Stimulated activated CD4-positive, alpha-beta T cell treated with anti-CD3 and anti-CD28 coated beads, Interleukin-15, amount 100 ng/mL, for 1 hour (primary cell): ENCODE measurements at places on chromosomes 2 and 18.

DNA sequence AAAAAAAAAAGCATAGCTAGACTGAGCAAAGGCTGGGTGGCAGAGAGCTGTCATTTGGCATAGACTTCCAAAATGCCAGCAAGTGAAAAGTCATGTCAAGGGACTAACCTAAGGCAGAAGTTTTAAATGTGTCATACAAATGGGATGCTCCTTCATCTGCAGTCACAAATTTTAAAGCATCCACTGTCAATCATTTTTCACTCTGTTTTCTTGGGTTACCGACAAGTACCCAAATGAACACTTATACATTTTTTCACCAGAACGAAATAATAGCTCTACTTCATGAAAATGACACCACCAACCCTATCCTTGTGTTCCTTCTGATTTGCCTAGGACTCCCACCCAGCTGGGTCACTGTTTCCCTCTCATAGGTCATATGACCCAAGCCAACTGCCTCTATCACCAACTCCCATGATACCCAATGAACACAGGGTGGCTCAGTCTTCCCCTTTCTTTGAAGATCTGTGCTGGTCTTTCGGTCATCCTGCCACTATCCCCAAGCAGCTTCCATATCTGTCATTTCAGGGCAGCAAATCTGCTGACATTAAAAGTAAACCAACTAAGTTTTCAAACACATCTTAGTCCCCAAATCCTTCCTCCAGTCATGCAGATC lies 21.5 kb downstream of the KLF7 start:
- no peak for DNase-seq

DNA sequence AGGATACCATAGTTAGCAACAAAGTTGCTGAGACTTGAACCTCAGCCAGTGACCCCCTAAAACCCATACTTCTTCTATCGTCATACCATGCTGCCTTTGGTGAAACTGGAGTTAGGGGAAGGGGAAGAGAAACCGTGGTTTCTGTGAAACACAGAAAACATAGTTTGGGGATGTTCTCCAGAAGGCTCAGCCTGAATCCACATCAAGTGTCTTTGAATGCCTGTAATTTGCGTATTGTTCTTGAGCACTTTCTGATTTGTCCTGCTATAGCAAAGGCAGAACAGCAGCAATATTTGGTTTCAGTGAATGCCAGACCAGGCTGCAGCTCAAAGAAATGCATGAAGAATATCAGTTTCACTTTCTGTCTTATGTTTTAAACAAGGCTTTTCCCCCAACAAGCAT lies 258.7 kb downstream of the TTC32 start:
- DNase-seq: no peak

DNA sequence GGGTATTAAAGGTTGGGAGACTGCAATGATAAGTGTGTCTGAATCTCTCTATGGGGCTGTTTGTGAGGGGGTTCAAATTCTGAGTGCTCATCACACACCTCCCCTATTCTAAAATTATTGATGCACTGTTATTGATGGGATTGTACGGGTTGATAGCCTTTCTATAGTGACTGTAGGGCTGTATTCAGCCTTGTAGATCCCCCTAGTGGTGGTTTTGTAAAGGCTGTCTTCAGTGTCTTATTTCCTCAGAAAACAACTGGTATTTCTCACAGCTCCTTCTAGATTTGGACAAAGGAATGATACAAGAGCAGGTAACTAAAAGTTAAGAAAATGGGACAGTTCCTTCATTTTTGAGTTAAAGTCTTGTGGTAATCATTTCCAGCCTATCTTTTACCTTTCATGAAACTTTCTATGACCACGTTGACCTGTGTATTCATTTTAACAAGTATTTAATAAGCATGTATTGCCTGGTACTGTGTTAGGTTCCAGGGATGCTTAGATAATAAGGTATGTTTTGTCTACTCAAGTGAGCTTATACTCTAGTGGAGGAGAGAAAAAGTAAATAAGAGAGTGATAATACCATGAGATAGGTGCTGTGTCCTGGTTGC lies 21.2 kb downstream of the SMAD4 start:
- DNase-seq: no peak

DNA sequence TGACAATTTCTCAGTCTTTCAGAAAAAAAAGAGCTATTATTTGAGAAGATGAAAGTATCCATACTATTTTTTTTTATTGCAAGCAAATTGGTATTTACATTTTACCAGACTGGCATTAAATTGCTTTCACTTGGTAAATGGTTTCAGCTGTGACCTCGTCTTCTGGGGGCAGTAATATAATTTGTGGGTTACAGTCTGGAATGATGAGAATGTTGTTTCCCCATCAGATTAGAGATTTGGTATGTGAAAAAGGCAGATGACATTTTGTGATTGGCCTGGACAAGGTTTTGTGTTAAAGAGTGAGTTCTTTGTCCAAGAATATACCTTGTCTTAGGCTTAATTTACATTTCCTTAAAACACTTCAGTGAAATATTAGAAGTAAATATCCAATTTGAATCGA lies 390.1 kb upstream of the ST6GAL2 start:
- no peak for DNase-seq

GRCh38 chr2:128756365-128756717 lies 437.7 kb upstream of the HS6ST1 start:
- DNase-seq: no peak

GRCh38 chr18:57816208-57816954 lies 13.3 kb upstream of the ATP8B1 start:
- no peak for DNase-seq
